ENCODE measurements at places on chromosomes 1 and 21.

DNA sequence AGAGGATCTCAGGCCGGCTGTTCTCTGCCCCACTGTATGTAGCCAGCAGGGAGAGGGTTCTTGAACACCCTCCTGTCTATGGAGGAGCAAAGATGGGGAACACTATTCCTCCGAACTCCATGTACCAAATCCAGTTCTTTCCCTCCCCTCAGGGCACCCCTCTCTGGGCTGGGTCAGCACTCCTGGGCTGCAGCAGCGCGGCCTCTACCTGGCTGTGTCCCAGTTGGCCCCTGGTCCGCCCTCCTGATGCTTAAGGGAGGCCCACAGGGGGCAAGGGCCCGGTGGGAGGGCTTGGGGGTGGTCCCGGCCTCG is 471 bp upstream of the ADPRS start:
- DNase-seq: peak; percentile 46

DNA sequence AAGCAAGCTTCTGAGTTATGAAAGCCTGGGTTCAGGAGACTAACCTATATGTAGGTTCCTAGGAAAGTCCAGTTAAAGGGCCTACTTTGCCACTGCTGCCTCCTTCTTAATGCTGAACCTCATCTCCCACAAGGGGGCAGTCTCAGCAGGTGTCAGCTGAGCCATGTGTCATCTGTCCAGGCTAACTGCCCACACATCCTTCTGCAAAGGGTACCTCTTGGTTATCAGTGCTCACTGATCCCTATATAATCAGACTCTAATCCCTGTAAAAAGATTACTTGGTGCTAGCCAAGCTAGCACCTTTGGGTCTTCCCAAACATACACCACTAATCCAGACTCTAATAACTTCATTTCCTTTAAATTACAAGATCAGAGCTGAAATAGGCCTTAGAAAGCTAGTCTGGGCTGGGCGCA is 9.0 kb downstream of the PRDX1 start:
- peak; percentile 58 for DNase-seq

GRCh38 chr1:45685308-45686014 is 872 bp downstream of the GPBP1L1 start:
- no peak for DNase-seq

GRCh38 chr21:18722193-18722592 is 318.6 kb upstream of the TMPRSS15 start:
- no peak for DNase-seq

GRCh38 chr1:209758400-209758799 is 2.5 kb downstream of the TRAF3IP3 start:
- no peak for DNase-seq

DNA sequence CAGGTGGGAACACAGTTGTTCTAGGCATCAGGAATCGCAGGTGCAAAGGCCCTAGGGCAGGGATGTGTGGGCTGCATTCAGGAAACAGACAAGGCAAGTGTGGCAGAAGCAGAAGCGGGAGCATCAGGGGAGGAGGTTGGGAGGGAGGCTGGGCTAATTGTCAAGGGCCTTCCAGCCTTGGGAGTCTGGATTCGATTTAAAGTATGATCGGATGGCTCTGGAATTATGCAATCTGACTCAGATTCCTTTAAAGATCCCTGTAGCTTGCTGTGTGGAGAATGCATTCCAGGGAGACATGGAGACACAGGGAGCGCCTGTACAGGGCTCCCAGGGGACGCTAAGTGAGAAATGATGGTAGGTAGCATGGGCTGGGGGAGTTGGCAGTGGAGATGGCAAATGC is 86.5 kb downstream of the LACTBL1 start:
- DNase-seq: no peak

DNA sequence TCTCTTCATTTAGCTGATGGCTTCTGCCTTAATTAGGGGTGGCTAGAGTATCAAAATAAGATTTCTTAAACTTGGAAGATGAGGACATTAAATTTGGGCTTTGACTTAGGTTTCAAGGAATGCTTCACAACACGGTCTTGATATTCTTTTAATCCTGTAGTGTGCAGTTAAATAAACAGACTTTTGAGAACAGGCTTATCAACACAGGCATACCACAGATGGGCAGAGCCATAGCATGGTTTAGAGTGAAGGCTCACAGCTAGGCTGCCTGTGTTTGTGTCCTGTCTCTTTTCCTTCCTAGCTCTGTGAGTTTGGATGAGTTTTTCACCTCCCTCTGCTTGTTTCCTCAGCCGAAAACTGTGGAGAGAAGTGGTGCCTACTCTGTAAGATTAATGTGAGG is 102.3 kb upstream of the IPO9 start:
- DNase-seq: no peak

DNA sequence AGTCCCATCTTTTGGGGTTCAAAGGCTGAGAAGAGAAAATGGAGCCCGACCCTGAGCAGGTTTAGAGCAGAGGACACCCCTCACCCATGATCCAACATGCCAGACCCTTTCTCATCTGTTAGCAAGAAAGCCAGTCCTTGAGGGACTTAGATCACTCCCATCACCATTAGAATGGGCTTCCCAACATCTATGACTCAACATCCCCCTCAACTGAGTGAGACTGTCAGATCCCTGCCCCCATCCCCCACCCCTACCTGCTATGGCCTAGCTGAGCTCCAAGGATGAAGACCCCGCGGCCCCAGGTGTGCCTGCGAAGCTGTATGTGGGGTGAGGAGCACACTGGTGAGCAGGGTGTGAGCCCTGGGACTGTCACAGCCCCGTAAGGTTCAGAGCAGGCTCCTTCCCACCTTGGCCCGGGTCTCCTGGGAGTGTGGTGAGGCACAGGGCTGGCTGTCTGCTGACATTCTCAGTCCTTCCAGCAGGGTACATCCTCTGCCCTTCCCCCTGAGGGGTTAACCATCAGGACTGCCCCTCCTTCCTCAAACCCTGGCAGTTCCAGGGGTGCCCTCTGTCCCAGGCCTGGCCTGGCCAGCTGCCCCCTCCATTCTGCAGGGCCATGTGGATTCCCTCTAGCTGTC is 21.4 kb upstream of the BLACAT1 start:
- DNase-seq: no peak

DNA sequence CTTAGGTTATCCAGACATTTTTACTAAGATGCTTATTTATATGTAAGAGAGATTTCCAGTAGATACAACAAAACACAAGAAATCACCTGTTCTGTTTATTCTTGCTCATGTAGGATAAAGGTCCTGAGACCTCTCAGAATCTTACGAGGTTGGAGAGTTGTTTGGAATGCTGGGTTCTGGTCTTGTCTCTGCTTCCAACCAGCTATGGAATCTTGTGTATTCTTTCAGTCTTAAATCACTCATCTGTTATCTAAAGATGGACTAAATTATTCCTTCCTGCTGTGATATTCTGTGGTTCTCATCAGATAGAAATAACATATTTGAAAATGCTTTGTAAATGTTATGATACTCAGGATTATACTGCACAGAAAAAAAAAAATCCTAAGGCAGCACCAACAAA is 21.3 kb downstream of the GNAT2 start:
- DNase-seq: no peak

DNA sequence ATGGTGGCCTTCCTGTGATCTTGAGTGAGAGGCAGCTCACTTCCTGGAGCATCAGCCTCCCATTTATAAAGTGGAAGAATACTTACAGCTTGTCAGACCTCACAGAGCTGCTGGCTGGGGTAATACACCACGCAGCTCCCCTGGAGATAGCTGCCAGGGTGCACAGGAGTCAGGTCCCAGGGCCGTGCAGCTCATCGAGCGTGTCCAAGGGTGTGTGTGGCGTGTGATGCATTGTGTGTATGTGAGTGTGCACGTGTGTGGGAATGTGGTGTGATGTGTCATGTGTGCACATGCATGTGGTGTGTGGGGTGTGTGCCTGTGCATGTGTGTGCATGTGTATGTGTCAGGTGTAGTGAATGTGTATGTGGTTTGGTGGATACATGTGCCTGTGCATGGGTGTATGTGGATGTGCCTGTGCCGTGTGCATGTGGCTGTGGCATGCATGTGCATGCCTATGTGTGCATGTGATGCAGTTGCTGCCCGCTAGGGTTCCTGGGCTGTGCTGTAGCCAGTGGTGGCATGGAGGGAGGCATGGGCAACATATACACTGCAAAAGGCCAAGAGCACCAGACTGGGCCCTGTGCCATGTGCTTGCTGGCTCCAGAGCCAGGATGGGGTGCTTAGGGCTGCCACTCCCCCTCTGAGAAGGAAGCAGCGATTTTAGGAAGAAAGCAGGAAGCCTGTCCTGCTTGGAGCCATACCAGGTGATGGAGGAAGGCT is 24.6 kb downstream of the WNT3A start:
- no peak for DNase-seq

GRCh38 chr1:116502671-116503314 is 68.0 kb downstream of the CD58 start:
- DNase-seq: no peak

DNA sequence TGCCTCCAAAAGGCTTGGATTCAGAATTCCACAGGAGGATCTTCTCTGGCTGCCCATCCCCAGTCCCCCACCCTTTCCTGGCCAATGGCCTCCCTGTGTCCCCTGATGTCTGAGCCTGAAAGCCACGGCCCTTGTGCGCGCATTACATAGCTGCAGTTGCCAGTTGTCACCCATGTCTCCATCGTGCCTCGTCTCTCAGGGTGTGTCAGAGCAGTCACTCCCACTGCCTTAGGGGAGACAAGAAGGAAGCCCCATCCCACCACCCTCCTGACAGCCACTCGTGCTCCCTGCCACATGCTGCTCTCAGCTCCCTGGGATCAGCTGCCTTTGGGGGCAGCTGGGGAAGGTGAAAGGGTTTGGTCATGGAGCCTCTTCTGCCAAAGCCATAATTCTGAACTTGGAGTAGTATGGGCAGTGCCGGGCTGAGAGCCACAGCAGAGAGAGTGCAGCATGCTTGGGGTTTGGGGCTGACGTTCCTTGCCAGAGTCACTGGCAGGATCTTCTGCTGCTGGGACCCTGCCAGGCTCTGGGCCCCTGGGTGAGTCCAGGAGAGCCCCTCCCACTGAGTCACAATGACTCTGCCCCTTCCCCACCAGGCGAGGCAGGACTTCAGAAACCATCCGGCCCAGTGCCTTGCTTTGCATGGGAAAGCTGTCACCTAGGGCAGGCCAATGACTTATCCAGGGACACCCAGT is 285.9 kb upstream of the VAMP3 start:
- no peak for DNase-seq

DNA sequence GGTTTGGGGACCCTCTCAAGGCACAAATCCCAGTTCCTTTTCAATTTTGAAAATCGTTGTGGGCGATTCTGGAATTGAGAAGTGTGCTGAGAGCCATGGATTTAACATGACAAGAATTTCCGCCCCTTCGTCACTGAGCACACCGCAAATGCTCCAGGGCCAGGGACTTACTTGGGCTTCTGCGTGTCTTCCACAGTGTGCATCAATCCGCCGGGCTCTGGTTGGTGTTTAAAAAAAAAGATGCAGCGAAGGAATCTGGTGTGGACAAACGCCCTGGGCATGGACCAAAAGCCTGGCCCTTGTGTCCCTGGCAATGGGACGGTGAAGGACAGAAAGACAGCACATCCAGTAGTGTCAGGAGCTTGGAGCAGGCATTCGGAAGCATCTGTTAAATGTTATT is 696 bp upstream of the CLDN14 start:
- DNase-seq: no peak

- no peak for DNase-seq
Observed at GRCh38 chr1:245526141-245526540, 371.4 kb downstream of the KIF26B start.

DNA sequence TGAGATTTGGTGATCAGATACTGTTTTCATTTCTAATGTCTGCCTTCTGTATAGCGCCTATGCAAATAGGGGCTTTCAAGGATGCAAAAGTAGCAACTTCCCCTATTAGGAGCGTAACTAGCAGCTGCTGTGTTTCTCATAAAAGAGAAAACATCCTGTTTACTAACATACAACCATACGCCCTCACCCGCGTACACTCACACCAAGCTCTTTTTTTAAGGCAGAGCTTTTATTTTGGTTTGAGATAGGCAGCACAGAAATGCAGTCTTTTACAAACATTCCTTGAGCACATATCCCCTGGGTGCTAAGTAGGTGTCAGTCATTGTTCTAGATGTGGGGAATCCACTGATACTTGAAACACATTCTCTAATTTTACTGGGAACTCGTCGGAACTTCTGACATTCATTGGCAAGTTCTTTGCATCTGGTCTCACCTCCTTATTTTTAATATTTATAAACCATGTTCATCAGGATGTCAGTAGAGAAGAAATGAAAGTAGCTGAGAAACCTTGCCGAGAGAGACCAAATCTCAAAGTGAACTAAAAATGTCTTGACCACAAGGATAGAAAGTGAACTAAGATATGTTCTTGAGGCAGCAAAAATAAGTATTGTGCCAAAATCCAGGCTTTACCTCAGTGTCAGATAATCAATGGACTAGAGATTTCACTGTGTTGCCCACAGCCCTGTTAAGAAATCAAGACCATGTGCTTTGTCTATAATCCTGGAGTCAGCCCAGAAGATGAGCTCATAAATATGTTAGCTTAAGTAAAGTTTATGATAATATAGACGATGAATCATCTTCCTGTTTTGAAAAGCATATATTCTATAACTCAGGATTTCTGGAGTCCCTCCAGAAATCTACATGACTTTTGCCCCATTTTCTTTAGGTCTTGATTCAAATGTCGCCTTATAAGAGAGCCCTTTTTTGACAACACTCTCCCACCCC is 350.9 kb downstream of the ST6GALNAC3 start:
- DNase-seq: no peak

GRCh38 chr1:44542420-44543063 is 131.7 kb downstream of the TMEM53 start:
- no peak for DNase-seq

DNA sequence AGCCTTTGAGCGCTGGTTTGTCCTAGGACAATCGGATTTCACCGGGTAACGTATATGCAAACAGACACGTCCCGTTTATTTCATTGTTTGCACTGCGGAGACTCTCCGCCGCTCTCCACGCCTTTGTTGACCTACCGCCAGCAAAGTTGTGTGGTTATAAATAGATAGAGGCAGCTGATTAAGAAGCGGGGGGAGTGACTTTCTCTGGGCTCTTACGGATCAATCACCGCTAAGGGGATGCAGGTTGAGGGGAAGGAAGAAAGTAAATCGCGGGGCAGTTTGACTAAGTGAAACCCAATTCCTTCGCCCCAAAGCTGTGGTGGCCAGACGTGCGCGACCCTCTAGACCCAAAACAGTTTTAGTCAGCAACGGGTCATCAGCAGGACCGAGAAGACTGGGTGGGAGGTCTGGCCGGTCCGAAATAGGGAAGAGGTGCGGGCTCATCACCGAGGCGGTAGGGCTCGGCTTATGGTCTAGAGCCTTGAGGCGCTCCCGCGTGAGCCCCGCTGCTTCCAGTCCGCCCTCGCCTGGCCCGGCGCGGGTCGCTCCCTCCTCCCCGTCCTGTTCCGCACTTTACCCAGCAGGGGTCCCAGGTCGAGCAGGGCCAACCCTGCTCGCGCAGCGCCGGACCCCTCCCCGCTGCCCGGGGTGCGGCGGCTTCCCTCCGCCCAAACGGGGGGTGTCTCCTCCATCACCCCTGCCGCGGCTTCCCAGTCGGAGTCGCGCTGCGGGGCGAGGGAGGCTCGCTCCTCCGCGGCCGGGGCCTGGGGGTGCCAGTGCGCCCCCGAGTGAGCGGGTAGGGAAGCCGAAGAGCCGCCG is 120.8 kb upstream of the RRP15 start:
- DNase-seq: peak; percentile 68

DNA sequence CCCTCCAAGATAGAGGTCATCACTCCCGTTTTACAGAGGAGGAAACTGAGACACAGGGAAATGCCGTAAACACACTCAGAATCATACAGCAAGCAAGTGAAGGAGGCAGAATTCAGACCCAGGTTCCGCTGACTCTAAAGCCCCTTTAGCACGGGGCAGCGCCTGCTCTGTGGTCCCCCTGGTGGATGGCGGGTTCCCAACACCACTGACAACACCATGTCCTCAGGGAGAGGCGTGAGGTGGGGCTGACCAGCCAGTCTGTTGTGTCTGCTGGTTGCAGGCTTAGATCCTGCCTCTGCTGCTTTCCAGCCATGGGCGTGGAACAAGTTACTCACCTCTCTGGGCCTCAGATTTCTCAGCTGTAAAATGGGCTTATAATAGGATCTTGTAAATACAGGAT is 617.3 kb downstream of the MATN1 start:
- peak; percentile 69 for DNase-seq

Measured in HuH-7 (cell line).